ENCODE measurements at places on chromosomes 2 and 18.

DNA sequence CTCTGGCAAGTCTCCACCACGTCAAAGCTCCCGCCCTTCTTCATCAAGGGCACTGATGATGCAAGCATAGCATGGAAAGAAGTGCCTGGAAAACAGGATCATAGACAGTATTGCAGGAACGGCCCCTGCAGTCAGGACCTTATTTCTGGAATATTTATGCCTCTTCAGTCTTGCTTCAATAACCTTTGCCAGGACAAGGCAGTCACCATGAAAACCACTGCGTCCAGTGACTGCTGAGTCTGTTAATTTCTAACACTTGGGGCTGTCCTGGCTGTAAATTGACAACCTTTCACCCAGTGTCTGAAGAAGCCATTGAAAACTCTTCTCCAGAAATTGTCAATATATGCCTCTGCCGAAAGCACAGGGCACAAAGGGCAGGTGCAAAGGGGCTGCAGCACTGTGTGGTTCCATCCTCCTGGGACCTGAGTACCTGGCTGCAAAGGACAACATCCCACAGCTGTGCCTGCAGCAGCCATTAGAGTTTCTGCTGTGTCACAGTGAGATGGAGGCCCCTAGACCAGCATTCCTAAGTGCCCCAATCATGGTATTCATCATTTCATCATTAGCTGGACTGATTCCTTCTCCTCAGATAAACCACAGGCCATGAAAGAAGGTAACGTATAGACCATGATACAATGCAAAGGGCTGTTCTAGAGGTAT is 819.6 kb downstream of the RNF144A start:
- no peak for DNase-seq

- DNase-seq: no peak
Observed at GRCh38 chr2:129766374-129766993, 213.0 kb upstream of the RAB6C start.

DNA sequence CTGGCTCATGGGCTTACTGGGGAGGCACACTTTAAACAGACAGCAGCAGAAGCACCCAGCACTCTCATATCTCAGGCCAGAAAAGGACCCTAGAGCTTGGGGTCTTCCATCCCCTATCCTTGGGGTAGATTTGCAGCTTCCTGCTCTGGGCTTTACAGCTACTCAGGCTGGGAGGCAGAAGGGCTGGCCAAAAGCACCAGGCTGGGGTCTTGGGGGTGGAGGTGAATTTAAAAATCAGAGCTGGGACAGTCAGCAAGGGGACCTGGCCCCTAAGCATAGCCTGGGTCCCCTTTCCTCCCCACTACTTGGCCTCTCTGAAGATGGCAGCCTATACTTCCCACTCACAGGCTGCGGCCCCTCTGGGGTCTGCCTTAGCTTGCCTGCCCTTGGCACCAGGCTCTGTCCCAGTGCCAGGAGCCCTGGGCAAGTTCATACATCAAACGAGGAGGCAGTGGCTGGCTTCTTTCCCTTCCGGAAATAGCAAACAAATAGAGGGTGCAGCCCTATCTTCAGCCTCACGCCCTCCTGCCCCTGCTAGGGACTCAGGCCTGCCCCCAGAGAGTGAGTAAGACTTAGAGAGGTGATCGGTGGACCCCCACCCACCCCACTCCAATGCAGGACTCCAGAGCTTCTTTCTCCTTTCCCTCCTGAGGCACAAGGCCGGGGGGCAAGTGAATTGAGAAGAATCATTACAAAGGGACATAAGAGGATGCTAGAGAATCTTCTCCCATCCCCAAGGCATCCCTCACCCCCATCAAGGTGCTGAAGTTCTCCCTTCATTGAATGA is 26.0 kb upstream of the TNS1 start:
- DNase-seq: no peak

- DNase-seq: no peak
Observed at GRCh38 chr2:170140561-170140960, 37.4 kb upstream of the MYO3B start.

DNA sequence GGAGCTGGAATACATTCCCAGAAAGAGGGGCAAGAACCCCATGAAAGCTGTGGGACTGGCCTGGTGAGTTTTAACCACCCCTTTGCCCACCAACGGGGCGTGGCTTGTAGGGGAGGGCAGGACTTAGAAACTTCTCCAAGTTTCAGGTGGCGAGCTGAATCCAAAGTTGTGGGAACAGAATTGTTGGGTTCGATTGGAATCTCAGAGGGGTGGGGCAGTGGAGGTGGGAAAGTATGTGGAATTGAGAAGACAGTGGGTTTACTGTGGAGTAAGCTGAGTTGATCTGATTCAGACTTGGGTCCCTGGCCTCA is 1.1 kb downstream of the PNKD start:
- no peak for DNase-seq

- no peak for DNase-seq
Observed at GRCh38 chr18:59279193-59279592, 5.9 kb upstream of the RAX start.

DNA sequence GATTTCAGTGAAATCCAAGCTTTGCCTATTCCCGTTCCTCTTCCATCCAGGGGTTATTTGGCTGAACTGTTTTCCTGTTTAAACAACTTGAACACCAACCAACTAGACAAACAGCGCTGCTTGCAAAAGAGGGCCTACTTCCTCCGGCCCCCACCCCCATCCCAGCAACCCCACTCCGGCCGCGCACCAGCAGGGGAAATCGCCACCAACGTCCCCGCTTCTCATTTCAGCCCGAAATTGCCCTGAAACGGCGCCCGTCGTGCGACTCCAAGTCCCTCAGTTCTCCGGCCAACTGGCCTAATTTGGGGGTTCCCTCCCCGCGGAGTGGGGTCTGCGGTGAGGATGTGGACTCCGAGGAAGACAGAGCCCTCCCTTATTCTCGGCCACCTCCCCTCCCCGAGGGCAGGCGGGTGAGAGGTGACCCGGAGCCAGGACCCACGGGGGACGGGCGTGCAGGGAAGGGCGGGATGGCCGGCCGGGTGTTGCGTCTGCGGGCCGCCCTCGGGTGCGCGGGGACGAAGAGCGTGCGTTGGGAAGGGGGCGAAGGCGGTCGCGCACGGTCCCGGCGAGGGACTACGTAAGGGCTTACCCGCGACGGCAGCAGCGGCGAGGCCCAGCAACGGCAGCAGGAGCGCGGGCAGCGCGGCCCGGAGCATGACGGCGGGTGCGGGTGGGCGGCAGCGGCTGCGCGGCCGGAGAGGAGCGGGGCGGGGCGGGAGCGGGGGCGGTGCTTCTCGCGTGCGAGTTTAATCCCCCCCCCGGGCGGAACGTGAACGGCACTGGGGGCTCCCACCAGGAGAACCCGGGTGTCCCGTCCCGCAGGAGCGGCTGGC is at the start of gene CD302:
CD302 (minus strand) TSS at position 666 of the 833 bp plus-strand sequence; CDS start at position 656, 10 bp downstream.
- peak; percentile 20 for DNase-seq

All from activated T-cell treated with anti-CD3 and anti-CD28 coated beads for 24 hours (primary cell).